Melanocyte of skin (primary cell): ENCODE measurements at places on chromosomes 7 and 10. TPM values are rescaled to one million over a fixed set of nuclear protein-coding genes. Genes with fewer than 3 reads are reported as not detected.

Gene NUTM2B
- 0.33 and 1.2 TPM in 2 replicates for total RNA-seq

Gene ZNF467
- under 0.01 TPM in 2 replicates for total RNA-seq

Gene ADAP1
- total RNA-seq: 0.34 and 1.1 TPM in 2 replicates

Gene PKD1L1
- total RNA-seq: under 0.01 and 0.36 TPM in 2 replicates

Gene TUBAL3
- not detected in 2 replicates for total RNA-seq

Gene CTAGE6
- not detected in 2 replicates for total RNA-seq

Gene PIK3AP1
- total RNA-seq: under 0.01 TPM in 2 replicates

Gene OIT3
- total RNA-seq: not detected in 2 replicates

Gene CPN1
- total RNA-seq: 5.2 and 5.3 TPM in 2 replicates

Gene VDAC2
- total RNA-seq: 111 and 165 TPM in 2 replicates

Gene CYP26C1
- total RNA-seq: under 0.01 TPM in 1 of 2 replicates, not detected in the other

Gene TRIM74
- not detected in 2 replicates for total RNA-seq

Gene NKX1-2
- under 0.01 TPM in 1 of 2 replicates, not detected in the other for total RNA-seq

Gene ARL4A
- 15.7 and 29.3 TPM in 2 replicates for total RNA-seq

Gene CNNM1
- total RNA-seq: 2.4 and 2.9 TPM in 2 replicates

Gene CLCN1
- total RNA-seq: not detected in 2 replicates

Gene TNKS2
- 57.1 and 71.2 TPM in 2 replicates for total RNA-seq

Gene UPK3BL2
- 2.3 and 3.4 TPM in 2 replicates for total RNA-seq

Gene CASD1
- total RNA-seq: 18.6 and 30.2 TPM in 2 replicates

Gene TNPO3
- total RNA-seq: 66.9 and 75.9 TPM in 2 replicates

Gene ACBD5
- 34.4 and 37.8 TPM in 2 replicates for total RNA-seq

Gene GNAT3
- not detected in 2 replicates for total RNA-seq

Gene SUN1
- total RNA-seq: 65.7 and 76.0 TPM in 2 replicates

Gene PSD
- 0.34 and 0.73 TPM in 2 replicates for total RNA-seq

Gene HOXA1
- not detected in 2 replicates for total RNA-seq

Gene BRAT1
- total RNA-seq: 41.0 and 45.0 TPM in 2 replicates

Gene TMEM130
- total RNA-seq: not detected in 2 replicates

Gene AKAP9
- 26.2 and 57.1 TPM in 2 replicates for total RNA-seq

Gene TAS2R4
- total RNA-seq: 1.00 and 1.1 TPM in 2 replicates

Gene CCM2
- total RNA-seq: 26.8 and 33.8 TPM in 2 replicates

Gene ZNF503
- 13.9 and 14.0 TPM in 2 replicates for total RNA-seq

Gene PPP1R9A
- 1.0 and 4.4 TPM in 2 replicates for total RNA-seq

Gene GCK
- total RNA-seq: 0.73 TPM in 1 of 2 replicates, not detected in the other

Gene PLAC9
- 1.4 and 3.3 TPM in 2 replicates for total RNA-seq

Gene SYT15B
- total RNA-seq: under 0.01 TPM in 1 of 2 replicates, not detected in the other

Gene AGR2
- not detected in 2 replicates for total RNA-seq

Gene PALD1
- 0.34 and 0.73 TPM in 2 replicates for total RNA-seq

Gene HECW1
- total RNA-seq: 0.73 TPM in 1 of 2 replicates, not detected in the other

Gene ZWINT
- total RNA-seq: 72.3 and 77.3 TPM in 2 replicates

Gene ELMO1
- 0.33 and 1.7 TPM in 2 replicates for total RNA-seq

Gene INHBA
- total RNA-seq: under 0.01 and 1.1 TPM in 2 replicates

Gene PODXL
- total RNA-seq: under 0.01 TPM in 2 replicates

Gene IFIT1B
- under 0.01 TPM in 1 of 2 replicates, not detected in the other for total RNA-seq

Gene LLCFC1
- total RNA-seq: not detected in 2 replicates

Gene PWWP2B
- total RNA-seq: 18.5 and 19.6 TPM in 2 replicates

Gene INMT
- not detected in 2 replicates for total RNA-seq

Gene BEND7
- total RNA-seq: 1.7 and 4.4 TPM in 2 replicates

Gene TMEM236
- total RNA-seq: 0.69 and 1.1 TPM in 2 replicates

Gene NACAD
- under 0.01 and 0.73 TPM in 2 replicates for total RNA-seq

Gene STK17A
- 18.2 and 33.4 TPM in 2 replicates for total RNA-seq
